Esophagus muscularis mucosa (tissue), 4 donors: ENCODE measurements at places on chromosomes 6 and 20. TPM values are rescaled to one million over a fixed set of nuclear protein-coding genes. Genes with fewer than 3 reads are reported as not detected.

- no peak for DNase-seq
Measured at GRCh38 chr6:93823489-93823888, 404.1 kb upstream of the EPHA7 start.

DNA sequence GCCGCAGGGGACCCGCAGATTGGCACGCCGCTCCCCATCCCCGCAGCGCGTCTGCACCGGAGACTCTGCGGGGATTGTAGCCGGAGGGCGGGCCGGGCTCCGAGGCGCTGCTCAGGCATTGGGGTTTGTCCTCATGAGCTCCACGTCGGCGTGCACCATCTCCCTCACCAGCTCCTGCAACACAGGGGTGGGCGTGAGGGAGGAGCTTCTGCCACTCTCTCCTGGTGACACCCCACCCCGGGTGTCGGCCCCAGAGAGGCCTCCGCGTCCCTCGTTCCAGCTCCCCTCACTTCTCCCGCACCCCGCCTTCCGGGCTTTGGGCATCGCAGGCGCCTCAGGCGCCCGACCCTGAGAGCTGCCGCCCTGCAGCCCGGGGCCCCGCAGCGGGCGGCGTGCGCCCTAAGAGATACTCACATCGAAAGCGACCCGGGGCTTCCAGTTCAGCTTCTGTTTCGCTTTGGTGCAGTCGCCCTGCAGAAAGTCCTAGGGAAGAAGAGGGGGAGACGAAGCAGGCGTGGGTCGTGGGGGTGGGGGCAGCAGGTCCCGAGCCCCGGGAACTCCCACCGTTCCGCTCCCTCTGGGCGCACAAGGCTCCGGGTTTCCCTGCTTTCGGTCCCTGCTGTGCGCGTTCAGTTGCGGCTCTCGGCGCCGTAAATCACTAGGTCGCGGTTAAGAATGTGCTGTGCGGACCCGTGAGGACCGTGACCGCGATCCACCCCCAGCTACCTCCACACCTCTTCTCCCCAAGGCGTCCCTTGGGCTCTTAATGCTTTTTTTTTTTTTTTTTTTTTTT, 14.5 kb downstream of the FOXC1 start:
- no peak for DNase-seq

- no peak for DNase-seq
Measured at GRCh38 chr20:17594443-17594842, 24.6 kb downstream of the DSTN start.

SYNDIG1 gene
- not detected for total RNA-seq

- DNase-seq, result no peak
Measured at GRCh38 chr20:15759594-15759993, 813.7 kb downstream of the KIF16B start.

- DNase-seq, result no peak
Measured at GRCh38 chr6:15677822-15678221, 15.0 kb upstream of the DTNBP1 start.

CYP21A2 gene
- total RNA-seq, result 3.7 TPM

- DNase-seq, result no peak
Measured at GRCh38 chr6:82954356-82954755, 111.3 kb downstream of the UBE3D start.

GRCh38 chr6:161543684-161544309, 269.9 kb upstream of the AGPAT4 start:
- DNase-seq, result no peak

GRCh38 chr20:5020760-5021159, 19.4 kb upstream of the SLC23A2 start:
- DNase-seq, result no peak

DNA sequence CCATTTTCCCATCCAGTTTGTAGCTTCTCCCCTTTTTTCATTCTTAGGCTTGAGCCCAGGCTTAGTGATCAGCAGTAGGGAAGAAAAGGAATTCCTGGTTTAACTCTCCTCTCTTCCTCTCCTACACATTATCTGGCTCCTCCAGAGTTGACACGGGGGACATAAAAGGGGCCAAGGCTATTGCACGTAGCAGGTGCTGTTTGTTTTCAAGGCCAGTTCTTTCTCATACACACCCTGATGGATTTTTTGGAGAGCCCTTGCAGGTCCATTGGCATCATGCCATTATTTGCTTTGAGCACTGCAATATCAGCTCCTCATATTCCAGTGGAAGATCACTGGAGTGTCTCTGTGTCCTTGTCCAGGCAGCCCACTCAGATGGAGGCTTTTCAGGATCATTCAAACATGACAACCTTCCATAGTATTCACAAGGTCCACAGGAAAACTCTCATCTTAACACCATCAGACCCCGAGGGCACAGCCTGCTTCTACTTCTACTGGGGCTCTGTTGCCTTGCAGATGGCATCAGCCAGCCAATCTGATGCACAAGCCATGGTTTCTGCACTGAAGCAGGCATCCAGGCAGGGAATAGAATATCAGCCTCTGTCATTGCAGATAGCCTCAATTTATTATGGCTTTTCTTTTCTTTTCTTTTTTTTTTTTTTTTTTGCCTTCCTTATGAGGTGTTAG, 18.8 kb downstream of the PLCB4 start:
- DNase-seq, result no peak
